ENCODE measurements at places on chromosomes 1 and 21.

GRCh38 chr1:172185211-172185610, 235.3 kb upstream of the C1orf105 start:
- DNase-seq: no peak

DNA sequence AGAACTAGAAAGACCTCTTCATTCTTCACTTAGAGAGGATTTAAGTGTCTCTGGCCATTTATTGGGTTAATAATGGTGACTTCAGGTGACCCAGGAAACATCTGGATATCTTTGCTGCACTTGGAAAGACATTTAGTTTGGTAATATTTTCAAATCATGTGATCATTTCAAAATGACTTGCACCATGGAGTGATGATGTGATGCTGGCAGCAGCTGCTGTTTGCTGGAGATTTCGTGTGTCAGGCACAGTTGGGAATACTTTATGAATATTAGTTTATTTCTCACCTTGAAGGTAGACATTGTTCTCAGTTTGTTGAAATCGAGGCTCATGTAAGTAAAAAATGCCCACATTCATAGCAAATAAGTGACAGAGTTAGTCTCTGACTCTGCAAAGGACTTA, 236.0 kb downstream of the DISC1 start:
- DNase-seq: no peak

DNA sequence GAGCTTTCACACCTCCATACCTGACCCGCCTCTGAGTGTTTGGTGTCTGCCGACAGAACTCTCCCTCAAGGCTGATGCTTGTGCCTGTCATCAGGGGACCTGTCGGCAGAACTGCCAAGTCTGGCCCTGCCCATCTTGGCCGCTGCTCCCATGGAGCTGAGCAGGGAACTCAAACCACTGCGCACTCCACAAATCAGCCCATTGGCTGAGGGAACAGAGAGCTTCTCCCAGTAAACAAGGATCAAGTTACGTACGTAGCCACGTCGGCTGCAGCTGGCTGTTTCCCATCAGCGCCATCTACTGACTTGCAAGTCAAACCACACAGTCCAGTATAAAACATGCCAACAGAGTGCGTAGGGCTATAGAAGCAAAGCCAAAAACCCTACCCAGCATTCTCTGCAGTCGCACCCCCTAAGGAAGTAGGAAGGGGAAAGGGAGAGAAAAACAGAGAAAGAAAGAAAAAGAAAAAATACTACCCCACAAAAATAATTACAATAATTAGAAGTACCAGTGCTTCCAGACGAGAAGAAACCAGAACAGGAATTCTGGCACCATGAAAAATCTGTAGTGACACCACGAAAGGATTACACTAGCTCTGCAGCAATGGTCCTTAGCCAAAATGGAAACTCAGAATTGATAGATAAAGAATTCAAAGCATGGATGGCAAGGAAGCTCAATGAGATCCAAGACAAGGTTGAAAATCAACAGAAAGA, 13.1 kb downstream of the KRTAP13-1 start:
- no peak for DNase-seq

DNA sequence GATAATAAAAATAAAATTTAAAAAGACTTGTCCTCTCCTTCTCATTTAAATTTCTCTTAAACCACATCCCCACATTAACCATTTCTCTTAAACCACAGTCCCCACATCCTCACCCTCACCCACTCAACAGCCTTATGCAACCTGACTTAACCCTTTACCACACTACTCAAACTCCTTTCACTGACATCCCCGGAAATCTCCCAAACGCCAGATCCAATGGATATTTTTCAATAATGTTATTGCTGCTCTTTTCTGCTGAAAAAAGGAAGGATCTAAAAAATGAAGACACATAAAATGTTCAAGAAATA, 54.2 kb upstream of the EEIG2 start:
- DNase-seq: no peak

- no peak for DNase-seq
These were observed 176.8 kb downstream of the DISC1 start for GRCh38 chr1:231803353-231803752.

- DNase-seq: no peak
These were observed 81.4 kb upstream of the BACE2 start for GRCh38 chr21:41086569-41086968.

- DNase-seq: no peak
These were observed 83.9 kb downstream of the FASLG start for GRCh38 chr1:172742599-172743500.

- no peak for DNase-seq
These were observed 17.2 kb upstream of the POFUT2 start for GRCh38 chr21:45304945-45305344.

DNA sequence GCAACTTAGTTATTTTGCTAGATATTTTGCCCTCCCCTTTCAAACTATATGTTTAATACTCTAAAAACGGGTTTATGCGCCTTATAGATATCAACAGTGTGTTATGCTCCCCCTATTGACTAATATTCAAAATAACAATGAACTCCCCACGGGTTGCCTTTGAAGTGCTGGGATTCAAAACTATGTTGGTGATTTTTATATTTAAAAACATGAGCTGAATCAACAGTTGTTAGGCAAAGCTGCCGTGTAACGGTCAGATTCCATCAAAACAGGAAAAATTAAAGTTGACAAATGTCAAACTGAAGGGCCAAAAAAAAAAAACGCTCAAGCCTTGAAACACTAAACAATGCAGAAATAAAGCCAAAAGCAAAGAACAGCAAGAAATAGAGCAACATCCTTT, 2.5 kb downstream of the TGFBR3 start:
- no peak for DNase-seq

GRCh38 chr1:245051349-245052221, 103.2 kb upstream of the KIF26B start:
- no peak for DNase-seq

All from occipital lobe (tissue), 3 donors.